ENCODE measurements at places on chromosomes 13 and 19.

GRCh38 chr19:40960780-40961179, 30.3 kb upstream of the CYP2B6 start:
- no peak for DNase-seq

- no peak for DNase-seq
These were observed 14.3 kb upstream of the SCN1B start for GRCh38 chr19:35015954-35016351.

DNA sequence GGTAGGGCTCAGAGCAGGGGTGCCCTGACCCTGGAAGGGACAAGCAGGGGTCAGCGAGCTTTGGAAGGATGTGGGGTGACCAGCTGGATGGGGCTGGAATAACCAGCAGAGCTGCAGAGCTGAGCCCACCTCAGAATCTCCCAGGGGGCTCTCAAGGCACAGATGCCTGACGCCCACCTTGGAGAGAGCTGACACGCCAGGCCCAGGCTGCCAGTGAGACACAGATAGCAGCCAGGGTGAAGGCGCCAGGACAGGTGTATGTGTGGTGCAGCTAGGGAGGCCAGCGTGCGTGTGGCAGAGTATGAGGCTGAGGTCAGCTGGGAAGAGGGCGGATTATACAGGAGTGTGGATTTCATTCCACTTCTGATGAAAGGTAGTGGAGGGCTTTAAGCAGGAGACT, 8.9 kb downstream of the AP1M1 start:
- no peak for DNase-seq

GRCh38 chr13:31008400-31009115, 76.1 kb downstream of the TEX26 start:
- no peak for DNase-seq

GRCh38 chr19:53768401-53768800, 55.7 kb downstream of the NLRP12 start:
- DNase-seq = no peak

DNA sequence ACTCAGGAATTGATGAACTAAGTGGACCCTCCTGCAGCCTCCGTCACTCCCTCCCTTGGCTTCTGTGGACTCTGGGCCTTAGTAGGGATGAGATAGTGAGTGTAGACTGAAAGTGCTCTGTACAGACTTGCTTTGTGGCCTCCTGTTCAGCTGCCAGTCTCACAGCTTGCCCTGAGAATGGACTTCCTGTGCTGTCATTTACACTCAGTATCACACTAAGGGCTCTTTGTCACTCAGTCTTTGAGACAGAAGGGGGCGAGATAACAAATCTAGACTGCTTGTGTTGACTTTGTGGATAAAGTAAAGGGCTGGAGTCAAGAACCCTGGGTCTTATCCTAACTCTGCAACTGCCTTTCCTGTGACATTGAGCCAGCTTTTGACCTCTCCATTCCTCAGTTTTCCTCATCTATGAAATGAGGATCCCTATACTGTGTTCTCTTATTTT, 21.0 kb upstream of the SPRY2 start:
- no peak for DNase-seq

DNA sequence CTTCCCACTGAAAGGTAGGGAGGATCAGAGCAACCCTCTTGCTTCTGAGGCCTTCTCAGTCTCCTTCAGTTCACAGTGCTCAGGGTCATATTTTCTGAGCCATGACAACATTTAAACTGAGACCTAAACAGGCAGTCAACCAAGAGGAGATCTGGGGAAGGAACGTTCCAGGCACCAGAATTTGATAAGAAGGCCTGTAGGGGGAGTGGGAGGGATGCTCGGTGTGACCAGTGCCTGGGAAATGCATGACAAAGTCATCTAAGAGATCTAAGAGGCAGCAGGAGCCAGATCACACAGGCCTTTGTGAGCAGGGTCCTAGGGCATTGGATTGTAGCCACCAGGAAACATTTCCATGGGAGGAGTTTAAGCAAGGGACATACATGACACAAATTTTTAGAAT, 71.6 kb downstream of the SHISA2 start:
- no peak for DNase-seq

DNA sequence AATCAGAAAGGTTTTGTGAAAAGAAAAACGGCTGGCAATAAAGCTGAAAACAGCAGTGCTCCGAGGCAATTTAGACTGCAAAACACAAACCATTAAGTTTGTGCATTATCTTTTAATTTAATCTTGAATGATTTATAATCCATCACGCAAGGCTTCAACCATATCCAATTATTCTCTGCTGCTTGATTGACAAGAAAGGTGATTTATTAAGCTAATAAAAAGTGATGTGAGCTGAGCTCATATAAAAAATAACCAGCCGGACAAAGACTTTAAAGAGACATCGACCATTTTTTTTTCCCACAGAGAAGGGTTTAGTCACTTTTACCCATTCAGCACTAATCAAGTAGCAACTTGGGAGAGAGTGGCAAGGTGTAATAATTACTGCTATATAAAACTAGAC, 33.6 kb downstream of the TSHZ3 start:
- DNase-seq = no peak

DNA sequence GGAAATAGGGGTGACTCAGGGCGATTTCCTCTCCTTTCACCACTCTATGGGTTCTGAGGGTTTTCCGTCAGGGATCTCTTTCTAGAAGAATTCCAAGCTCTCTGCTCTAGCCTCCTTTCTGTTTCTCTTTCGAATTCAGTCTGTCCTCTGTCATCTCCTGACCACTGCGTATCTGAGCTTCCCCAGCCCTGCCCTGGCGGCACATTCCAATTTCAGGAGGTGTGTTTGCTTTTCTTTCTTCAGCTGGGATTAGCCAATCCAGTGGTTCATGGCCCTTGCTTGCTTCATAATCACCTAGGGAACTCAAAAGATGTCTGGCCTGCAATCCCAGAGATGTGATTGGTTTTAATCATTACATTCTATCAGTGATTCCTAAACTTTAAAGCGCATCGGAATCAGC, 9.4 kb downstream of the IFNL2 start:
- DNase-seq = no peak

- no peak for DNase-seq
These were observed at the start of gene LILRA2 for GRCh38 chr19:54573330-54573872. Gene LILRA2, plus strand, starts transcription at chr19:54573790. Its CDS starts 89 bp downstream, at chr19:54573879.

GRCh38 chr19:18308051-18308947, 14.6 kb downstream of the LSM4 start:
- no peak for DNase-seq
